CD4-positive, alpha-beta memory T cell (primary cell): ENCODE measurements at places on chromosomes 5 and 9. TPM values are rescaled to one million over a fixed set of nuclear protein-coding genes. Genes with fewer than 3 reads are reported as not detected.

The C9orf50 gene
- total RNA-seq, result not detected

The PCDHGB2 gene
- 0.55 TPM for total RNA-seq

The C5orf52 gene
- not detected for total RNA-seq

The C5orf58 gene
- not detected for total RNA-seq

The PCDHB8 gene
- total RNA-seq, result not detected

The CDH9 gene
- not detected for total RNA-seq

The TMEM215 gene
- total RNA-seq, result not detected

The ENHO gene
- total RNA-seq, result not detected

The SPOCK1 gene
- not detected for total RNA-seq

The MCC gene
- 12.1 TPM for total RNA-seq

The IFNK gene
- total RNA-seq, result not detected

The OR13C3 gene
- not detected for total RNA-seq

The ADAMTS19 gene
- total RNA-seq, result not detected

The PAEP gene
- total RNA-seq, result not detected

The FBP2 gene
- not detected for total RNA-seq

The GHR gene
- total RNA-seq, result not detected

The MAMDC2 gene
- total RNA-seq, result not detected

The KIF4B gene
- total RNA-seq, result not detected

The DMRT3 gene
- total RNA-seq, result not detected

The NDUFAF2 gene
- total RNA-seq, result 14.8 TPM

The CXXC5 gene
- total RNA-seq, result 1.6 TPM

The ZNF354C gene
- 11.2 TPM for total RNA-seq

The ZFP2 gene
- total RNA-seq, result 2.4 TPM

The PGGT1B gene
- total RNA-seq, result 42.4 TPM

The ODF2 gene
- 33.6 TPM for total RNA-seq

The SLC6A7 gene
- total RNA-seq, result not detected

The ZNF474 gene
- not detected for total RNA-seq

The JAKMIP2 gene
- 1.2 TPM for total RNA-seq

The PCDHA7 gene
- not detected for total RNA-seq

The CD274 gene
- 23.0 TPM for total RNA-seq

The ANKRD18B gene
- 1.9 TPM for total RNA-seq

The ADAM19 gene
- total RNA-seq, result 31.5 TPM

The OR1K1 gene
- not detected for total RNA-seq

The PKD2L2 gene
- not detected for total RNA-seq

The GABRA6 gene
- not detected for total RNA-seq

The PTGER4 gene
- total RNA-seq, result 59.3 TPM

The PCDHGA2 gene
- total RNA-seq, result 0.23 TPM

The GBA2 gene
- total RNA-seq, result 66.3 TPM

The CRHBP gene
- not detected for total RNA-seq

The LCN6 gene
- total RNA-seq, result not detected

The CARD9 gene
- 1.2 TPM for total RNA-seq

The NMUR2 gene
- total RNA-seq, result not detected

The PLAC8L1 gene
- total RNA-seq, result not detected

The GMCL2 gene
- total RNA-seq, result not detected

The LCNL1 gene
- total RNA-seq, result 0.17 TPM

The RMND5B gene
- total RNA-seq, result 38.6 TPM

The HTR1A gene
- total RNA-seq, result not detected

The PDE6A gene
- total RNA-seq, result not detected

The STPG3 gene
- not detected for total RNA-seq

The AFF4 gene
- total RNA-seq, result 60.4 TPM

The MOB3B gene
- total RNA-seq, result 0.64 TPM

The FAM221B gene
- total RNA-seq, result not detected

The PCDHGC5 gene
- total RNA-seq, result not detected
